Ureter (tissue), 1 donor: ENCODE measurements at places on chromosomes 16 and 17. TPM values are rescaled to one million over a fixed set of nuclear protein-coding genes. Genes with fewer than 3 reads are reported as not detected.

- DNase-seq: no peak
Observed at GRCh38 chr16:59527206-59527997, 793.3 kb upstream of the GOT2 start.

DNA sequence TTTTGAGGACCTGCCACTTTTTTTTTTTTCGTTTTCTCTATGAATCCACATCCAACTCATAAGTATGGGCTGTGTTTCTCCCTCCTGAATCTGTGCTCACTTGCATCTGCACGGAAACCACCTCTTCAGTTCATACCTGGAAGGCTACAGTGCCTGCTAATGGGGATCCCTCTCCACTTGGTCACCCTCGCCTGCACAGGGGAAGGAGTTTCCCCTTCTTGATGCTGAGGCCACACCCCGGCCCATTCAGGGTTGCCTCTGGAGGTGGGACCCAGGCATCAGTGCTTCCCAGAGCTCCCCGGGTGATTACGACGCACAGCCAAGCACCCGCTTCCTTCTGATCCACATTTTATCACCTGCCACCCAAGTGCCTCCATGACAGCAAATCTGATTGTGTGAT is 85.9 kb upstream of the TBC1D3K start:
- DNase-seq: no peak

DNA sequence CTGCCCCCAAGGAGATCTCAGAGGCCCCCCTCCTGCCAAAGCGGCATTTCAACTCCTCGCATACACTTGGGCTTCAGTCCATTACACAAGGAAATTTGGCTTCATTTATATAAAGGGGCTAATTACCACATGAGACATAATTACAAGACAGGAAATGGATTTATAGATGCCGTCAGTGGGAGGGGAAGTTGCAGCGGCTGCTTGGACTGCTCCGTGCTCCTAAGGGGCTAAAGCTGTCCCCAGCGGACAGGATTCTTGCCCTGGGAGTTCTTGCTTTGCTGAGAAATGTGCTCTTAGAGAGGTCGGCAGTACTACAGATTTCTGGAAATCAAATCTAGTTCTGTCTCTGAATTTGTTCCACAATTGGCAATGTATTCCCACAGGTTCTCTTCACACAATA is 57.2 kb upstream of the NLK start:
- no peak for DNase-seq

GRCh38 chr16:23865853-23866252 is 30.1 kb downstream of the PRKCB start:
- no peak for DNase-seq

DNA sequence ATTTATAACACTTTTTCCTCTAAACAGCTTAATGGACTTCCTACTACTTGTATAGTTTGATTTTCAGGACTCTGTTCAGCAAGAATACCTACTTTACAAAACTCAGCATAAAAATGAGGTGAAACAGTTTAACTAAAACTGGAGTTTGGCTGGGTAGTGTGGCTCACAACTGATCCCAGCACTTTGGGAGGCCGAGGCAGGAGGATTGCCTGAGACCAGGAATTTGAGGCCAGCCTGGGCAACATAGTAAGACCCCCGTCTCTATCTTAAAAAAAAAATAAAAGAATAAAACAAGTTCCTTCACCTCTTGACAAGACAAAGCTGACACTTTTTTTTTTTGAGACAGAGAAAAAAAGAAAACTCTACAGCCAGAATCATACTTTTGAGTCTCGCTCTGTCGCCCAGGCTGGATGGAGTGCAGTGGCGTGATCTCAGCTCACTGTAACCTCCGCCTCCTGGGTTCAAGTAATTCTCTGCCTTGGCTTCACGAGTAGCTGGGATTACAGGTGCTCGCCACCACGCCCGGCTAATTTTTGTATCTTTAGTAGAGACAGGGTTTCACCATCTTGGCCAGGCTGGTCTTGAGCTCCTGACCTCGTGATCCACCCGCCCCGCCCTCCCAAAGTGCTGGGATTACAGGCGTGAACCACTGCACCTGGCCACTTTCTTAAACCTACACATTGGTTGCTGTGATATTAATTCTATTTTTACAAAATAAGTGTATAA is 2.6 kb downstream of the PDF start:
- DNase-seq: no peak

DNA sequence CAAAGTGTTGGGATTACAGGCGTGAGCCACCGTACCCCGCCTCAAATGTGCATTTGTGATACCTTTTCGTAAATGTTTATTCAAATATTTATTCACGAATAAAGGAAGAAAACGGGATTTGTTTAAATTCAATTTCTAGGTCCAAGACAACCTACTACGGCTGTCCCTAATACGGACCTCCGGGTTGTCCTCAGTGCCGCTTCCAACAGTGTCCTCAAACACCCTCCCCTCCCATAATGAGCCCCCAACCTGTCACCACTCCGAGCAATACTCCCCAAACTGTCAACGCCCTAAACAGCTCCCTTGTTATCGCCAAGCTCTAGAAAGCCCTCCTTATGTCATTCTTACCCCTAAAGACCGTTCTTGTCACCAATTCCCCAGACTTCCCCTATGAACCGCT is 539 bp upstream of the GABARAPL2 start:
- DNase-seq: no peak

GRCh38 chr16:71373073-71373472 is 14.6 kb downstream of the CALB2 start:
- DNase-seq: no peak

- DNase-seq: no peak
Observed at GRCh38 chr16:4414187-4414917, 2.0 kb downstream of the CORO7 start.

- DNase-seq: no peak
Observed at GRCh38 chr16:63129411-63130125, 1093.3 kb upstream of the CDH8 start.

DNA sequence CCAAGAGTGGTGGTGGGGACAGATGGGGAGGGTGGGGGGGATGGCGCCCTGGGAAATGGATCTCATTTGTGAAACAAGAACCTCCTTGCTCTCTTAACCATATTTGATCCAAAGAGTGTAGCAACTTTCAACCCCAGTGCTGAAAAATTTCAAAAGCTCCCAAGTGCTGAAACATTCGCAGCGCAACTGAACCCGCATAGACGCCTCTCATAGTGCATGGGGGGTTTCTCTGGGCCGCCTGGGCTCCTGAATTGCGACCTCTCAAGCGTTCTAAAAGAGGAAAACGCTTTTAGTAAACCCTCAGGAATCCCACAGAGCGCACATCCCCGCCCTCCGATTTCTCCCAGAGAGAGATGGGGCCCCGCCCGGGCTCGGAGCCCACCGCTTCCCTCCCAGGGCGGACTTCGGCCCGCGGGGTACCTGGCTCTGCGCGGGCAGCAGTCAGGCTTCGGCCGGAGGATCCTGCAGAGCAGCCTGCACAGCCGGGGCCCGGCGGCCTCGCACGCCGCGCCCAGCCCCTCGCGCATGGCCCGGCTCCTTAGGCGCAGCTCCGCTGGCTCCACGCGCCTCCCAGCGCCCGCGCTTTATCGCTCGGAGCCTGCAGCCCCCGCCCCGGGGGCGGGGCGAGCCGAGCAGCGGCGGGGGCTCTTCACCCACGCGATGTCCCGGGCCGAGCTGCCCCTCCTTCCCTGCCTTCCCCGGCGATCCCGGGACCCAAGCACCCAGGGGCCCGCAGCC is 7.0 kb downstream of the NOS2 start:
- DNase-seq: no peak

DNA sequence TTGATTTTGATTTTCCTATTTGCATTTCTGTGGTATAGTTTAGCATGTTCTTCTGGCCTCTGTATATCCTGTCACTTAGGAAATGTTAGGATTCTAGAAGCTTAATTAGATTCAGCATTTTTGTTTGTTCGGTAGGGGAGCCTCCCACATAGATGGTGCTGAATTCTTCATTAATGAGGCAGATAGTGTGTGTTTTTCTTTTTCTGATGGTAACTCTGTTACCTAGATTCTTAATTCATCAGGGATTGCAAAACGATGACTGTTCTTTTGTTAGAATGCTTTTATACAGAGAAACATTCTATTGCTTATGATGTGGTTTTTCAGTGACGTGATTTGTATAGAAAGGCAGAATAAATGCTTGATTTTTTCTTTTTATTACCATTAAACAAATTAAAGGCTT is 19.0 kb downstream of the BANP start:
- DNase-seq: no peak

- DNase-seq: no peak
Observed at GRCh38 chr17:78767806-78768205, 14.3 kb downstream of the CYTH1 start.

DNA sequence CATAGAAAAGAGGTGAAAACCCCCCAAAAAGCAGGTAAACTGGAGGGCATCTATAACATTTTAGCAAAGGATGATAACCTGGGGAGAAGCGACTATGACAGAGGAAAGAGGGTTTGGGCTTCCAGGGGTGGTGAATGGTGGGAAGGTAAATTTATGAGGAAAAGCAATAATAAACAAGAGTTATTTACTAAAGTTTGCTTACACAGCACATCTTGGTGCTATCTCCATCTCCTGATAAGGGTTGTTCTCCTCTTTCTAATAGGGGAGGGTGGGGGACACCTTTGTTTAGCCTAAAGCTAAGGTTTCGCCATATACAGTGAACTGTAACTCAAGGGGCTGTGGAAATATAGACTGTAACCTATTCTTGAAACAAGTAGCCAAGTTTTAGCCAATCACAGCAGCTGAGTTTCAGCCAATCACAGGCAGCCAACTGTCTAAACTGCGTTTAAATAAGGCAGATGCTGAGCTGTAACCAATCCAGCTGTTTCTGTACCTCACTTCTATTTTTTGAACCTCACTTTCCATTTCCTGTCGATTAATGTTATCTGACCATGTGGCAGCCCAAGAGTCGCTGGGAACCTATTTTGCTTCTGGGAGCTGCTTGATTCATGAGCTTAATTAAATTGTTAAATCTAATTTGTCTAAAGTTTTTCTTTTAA is 191.8 kb downstream of the MAP2K6 start:
- DNase-seq: no peak

Gene KRT36
- total RNA-seq: not detected

Gene DEXI
- 33.9 TPM for total RNA-seq

Gene KRTAP9-2
- total RNA-seq: not detected
